ENCODE measurements at places on chromosomes 2 and 18.

DNA sequence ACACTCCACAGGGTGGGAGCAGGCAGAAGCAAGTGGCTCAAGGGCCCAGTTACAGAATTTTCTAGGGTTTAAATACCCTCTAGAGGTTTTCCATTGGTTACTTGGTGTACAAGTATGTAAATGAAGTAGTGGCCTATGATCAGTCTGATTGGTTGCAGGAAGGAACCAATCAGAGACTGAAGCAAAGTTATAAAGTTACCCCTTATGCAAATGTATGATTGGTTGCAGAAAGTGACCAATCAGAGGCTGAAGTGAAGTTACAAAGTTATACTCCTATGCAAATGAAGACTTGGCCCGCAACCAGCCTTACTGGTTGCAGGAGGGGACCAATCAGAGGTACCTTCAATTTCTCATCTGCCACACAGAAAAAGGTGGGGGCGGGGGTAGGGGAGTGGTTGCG is 154.6 kb downstream of the INO80D start:
- DNase-seq: no peak

DNA sequence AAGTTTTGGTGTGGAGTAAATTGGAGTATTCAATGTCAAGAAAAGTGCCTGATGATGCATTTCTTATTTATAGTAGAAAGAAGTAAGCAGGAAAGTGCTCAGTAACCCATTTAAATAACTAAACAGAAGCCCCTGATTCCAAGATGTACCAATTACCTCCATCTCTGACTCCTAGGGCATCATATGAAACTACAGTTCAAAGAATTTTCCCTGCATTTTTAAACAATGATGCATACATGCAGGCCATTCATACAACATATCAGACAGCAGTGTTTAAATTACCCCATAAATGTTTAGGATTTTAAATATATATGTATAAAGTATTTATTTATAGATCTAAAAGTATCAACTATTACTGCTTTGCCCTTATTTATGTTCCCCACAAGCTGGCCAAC is 36.2 kb downstream of the FTCDNL1 start:
- no peak for DNase-seq

DNA sequence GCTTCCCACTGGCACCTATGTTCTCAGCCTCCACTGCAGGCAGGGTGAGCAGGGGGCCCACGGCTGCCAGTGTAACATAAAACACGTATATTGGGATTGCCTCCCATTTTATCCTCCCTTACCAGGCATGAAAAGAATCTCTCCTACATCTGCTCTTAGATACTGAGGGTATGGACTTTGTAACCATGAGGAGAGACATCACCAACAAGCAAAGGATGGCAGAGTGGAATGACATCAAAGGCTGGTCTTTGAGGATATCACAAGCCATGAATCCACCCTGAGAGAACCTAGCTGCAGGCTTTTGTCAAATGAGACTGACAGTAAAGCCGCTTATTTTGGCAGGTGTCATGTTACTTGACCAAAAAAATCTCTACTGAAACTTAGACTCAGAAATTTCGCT is 7.4 kb downstream of the NPHP1 start:
- DNase-seq: no peak

DNA sequence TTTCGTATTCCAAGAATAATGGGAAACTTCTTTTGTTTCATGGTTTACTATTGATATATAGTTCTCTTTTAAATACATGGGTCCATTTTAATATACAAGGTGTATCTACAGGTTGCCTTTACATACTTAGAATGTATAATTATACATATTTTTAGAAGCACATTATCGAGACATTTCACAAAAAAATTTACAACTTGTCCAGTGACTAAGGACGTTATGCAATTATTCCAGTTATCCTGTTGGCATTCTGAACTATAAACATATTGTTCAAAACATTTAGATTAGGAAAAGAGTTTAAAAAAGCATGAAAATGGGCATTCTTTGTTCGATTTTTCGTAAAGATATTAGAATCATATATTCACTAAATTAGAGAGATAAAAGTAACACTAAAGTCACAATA is 344.6 kb upstream of the TMEFF2 start:
- DNase-seq: no peak

DNA sequence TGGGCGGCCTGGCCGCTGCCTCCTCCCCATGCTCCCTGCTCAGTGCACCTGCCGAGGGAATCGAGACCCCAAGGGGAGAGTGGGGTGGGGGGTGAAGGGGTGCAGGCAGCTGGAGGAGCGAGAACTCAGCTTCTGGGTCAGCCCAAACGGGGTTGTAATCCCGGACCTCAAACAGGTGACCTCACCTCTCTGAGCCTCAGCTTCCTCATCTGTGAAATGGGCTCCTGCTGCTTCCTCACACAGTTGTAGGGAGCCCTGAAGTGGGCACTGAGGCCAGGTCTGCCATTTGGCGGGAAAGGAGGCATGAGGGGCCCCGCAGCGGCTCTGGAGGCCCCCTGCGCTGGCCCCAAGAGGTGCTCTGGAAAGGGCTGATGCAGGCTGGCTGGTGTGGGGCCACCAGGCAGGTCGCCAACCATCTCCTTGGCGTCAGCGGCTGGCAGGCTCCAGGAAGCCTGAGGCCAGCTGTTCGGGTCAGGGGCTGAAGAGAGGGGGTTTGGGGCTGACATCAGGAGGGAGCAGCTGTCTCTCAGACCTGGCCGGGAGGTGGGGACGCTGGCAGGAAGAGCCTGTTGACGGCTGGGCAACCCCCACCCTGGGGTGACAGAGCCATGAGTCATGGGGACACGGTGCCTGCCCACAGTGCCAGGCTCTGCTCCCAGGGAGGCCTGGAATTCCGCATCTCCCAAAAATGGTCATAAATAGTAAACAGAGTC is 4.9 kb downstream of the KLHL30 start:
- no peak for DNase-seq

GRCh38 chr18:21047126-21047525 is 64.5 kb downstream of the ROCK1 start:
- no peak for DNase-seq

DNA sequence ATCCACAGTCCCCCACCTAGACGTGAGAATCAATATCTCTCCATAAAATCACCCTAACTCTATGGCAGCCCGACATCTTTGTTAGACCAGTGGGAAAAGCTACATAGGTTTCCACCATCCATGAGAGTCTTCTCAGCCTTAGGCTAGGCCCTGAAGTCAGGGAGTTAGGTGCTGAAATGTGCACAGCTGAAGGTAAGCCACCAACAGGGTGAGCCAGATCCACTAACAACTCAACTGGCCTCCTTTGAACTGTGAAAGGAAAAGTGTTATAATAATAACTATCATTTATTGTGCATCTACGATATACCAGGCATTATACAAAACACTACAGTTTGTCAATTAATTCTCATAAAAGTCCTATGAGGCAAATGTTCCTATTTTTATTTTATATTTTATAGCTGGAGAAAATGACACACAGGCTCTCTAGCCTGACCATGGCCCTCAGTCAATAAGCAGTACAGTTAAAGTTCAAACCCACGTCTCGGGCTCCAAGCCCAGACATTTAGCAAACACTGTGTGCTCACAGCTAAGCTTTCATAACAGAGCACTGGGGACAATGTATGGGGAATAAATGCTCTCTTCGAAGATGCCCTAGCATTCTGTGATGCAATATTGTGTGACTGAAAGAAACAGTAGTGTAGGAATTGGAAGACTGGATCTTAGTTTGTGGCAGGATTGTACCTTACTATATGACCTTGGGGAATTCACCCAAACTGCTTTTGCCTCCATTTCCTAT is 11.2 kb upstream of the CYP27C1 start:
- DNase-seq: no peak

DNA sequence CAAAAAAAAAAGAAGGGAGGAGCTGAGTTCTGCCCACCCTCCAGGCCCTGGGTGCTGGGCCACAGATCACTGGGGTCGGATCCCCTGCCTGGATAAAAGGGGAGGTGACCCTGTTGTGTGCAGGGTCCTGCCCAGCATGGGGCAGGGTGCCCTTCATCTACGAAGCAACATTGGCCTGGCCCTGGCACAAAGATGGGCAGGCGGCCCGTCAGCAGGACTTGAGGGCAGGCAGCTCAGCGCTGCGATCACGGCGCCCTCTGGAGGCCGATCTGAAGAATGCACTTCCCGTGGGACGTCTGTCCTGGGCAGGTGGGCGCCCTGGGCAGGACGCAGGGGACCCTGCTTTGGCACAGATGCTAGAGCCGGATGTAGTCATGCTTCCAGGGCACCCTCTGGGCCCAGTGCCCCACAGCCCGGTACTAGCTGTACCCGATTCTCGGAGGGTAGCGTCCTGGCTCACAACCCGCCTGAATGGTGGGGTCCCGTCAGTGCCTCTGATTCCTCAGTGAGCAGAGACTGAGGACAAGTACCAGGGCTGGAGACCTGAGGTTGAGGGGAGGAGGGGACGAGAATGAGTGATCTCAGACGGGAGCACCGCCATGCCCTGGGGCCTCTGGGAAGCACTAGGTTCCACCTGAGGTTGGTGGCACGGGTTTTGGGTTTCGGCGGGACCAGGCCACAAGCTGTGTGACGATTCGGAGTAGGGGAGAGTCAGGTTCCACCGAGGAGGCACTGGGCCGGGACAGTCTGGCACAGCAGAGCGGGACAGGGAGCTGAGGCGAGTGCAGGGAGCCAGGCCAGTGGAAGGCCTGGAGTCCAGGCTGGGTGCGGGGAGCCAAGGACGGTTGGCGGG is 18.0 kb downstream of the ARID5A start:
- peak; percentile 77 for DNase-seq

- no peak for DNase-seq
Measured at GRCh38 chr2:152115952-152116351, 17.1 kb upstream of the CACNB4 start.

- DNase-seq: no peak
Measured at GRCh38 chr18:26961839-26962238, 96.3 kb upstream of the AQP4 start.

- DNase-seq: no peak
Measured at GRCh38 chr2:238919307-238919706, 71.4 kb downstream of the TWIST2 start.

- no peak for DNase-seq
Measured at GRCh38 chr2:32363597-32363996, 6.8 kb downstream of the BIRC6 start.

DNA sequence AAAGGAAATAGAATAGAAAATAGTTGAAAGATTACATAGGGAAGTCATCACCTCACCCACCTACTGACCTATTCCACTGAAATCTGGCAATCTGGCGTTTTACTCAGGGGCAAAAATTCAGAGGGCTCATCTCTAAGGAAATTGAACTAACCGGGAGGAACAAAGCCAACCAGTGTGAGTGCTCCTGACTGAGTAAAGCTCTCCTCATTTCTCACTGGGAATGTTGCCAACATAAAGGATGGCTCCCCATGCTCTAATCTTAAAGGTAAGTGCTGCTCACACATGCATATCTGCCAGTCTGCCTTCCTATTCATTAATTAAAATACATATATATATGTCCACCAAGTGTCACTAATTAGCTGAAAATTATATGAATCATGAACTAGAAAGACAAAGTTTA is 13.5 kb upstream of the DOK6 start:
- no peak for DNase-seq
